CD4-positive, alpha-beta T cell (primary cell): ENCODE measurements at places on chromosomes 1 and 21.
A peak's percentile ranks its signal among the peaks of the same experiment; 100 is the strongest.

DNA sequence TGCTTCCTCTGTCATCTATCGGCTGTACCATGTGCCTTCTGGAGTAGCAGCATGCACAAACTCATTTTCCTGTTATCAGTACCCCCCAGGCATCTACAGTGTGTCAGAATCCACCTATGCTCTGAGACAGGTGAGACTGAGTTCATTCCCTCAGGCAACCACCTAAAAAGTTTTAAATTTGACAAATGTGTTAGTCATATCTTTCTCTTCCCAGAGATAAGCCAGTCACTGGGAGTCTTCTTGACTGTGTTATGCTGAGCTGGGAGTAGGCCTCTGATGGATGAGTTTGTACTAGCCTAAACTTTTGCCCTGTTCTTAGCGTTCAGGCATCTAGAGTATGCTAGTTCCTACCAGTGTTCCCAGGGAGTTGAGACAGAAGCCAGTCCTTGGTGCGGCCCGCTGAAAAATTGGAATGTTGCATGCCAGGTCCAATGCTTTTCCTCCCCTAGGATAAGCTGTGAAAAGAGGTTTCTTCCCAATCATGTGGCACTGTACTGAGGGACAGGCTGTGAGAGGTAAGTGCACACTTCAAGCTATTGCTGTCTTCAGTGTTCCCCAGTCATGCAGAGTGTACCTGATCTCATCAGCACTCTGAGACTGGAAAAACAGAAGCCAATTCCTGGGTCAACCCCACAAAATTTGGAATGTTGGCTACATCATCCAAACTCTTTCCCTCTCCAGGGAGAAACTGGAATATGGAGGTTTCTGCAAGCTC lies 1202.3 kb downstream of the NCAM2 start:
- DNase-seq: no peak

DNA sequence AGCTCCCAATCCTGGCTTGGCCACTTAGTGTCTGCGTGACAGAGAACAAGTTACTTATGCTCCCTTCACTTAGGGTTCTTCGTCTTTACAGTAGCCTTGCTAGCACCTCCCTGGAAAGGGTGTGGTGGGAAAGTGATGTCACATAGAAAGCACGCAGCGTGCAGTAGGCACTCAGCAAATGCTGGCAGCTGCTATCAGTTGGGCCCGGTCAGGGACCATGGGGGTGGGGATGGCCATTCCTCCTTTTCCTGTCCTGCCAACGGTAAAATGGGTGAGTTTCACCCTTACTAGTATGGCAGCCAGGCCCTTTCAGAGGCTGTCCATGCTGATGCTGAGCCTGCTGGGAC lies 6.2 kb upstream of the KCNA10 start:
- DNase-seq: no peak

GRCh38 chr1:198929961-198930599 lies 291.2 kb downstream of the PTPRC start:
- no peak for DNase-seq

- no peak for DNase-seq
These were observed 18.9 kb downstream of the EPB41 start for GRCh38 chr1:28933277-28933676.

DNA sequence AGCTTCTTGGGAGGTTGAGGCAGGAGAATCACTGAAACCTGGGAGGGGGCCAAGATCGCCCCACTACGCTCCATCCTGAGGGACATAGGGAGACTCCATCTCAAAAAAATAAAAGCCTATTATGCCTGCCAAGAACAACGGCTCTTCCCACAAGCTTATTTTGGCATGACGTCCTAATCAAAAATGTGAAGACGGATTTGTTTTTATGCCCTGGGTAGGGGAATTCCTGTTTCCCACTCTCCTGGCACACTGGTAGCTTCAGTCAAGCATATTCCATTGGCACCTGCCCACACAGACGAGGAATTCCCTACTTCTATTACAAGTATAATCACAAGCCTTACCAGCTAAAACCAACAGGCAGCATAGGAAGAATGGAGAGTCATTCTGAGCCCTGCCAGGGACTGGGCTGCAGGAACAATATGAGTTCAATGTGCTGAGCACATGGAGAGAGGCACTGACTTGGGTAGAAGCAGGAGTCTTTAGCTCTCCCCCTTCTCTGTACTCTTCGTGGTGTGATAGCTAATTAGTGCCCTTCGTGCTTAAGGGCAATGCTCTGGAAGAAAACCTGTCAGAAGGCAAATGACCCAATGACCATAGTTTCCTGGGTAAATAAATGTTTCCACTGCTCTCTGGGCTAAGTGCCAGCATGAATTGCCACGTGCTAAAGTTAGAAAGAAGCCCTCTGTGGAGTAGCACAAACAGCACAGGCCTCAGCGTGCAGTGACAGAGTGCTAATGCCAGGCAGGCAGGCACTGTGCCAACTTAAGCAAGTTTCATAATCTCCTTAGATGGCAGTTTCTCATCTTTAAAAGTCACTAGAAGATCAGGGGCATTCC lies 16.8 kb downstream of the TNFSF4 start:
- DNase-seq: no peak

DNA sequence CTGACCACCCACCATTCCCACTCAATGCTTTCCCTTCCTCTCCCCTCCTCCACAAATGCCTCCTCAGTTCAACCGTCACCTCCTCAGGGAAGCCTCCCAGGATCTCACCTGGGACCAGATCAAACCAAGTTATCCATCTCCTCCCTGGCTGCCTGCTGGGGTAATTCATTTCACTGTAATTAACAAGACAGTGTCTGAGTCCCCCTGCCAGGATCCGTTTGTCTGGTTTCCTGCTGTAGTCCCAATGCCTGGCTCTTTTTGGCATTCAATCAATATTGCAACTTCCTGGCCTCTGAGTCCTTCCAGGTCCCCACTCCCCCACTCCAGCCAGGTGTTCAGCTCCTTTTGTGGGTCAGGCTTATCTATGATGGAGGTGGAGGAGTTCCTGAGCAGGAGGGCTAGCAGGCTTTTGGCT lies 687.7 kb downstream of the PTPRU start:
- no peak for DNase-seq

DNA sequence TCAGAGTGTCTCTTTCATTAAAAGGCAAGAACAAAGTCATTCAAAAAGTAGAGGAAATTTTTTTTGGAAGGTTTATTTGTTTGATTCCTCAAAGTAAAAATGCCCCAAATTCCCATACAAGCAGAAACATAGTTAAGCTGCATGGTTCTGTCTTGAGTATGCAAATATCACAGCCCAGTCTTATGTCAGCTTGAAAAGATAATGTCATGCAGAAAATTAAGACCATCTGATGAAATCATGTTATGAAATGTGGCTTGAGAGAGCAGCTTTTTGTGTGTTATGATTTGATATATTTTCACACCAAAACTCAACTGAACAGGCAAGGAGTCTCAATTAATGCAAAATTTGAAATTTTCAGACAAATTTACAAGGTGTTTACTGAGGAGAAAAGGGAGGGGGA lies 411.0 kb downstream of the LMO4 start:
- no peak for DNase-seq

DNA sequence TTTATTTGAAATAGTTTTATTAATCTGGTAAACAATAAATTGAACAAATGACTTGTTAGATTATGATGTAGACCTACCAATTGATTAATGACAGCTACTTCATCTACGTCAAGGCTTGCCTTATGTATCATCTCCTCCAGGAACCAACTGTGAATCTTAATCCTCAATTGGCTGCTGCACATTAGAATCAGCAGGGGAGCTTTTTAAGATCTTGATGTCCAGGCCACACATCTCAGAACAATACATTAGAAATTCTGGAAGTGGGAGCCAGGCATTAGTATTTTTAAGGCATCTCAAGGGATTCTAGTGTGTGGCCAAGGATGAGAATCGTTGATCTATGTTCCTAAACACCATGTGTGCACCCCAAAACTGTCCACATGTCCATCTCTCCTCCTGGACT lies 52.0 kb upstream of the LYPLAL1 start:
- DNase-seq: no peak

DNA sequence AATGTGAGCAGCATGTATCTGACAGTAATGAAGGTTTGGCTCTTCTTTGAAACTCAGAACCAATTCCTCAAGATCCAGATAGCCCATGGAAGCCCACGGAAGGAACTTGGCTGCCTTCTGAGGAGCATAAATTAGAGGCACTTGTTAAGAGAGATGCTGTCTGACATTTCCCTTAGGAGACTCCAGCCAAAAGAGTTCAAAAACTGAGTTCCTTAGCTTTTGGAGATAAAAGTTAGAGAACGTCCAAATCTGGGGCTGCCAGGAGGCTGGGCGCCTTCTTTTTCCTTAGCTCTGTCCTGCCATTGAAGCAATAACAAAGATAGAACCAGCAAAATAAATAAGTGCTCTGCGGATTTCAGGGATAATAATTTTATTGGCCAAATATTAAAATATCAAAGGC lies 439.6 kb upstream of the USP24 start:
- DNase-seq: no peak

- peak; percentile 54 for DNase-seq
These were observed 1.3 kb downstream of the ARL8A start for GRCh38 chr1:202143011-202143767.

DNA sequence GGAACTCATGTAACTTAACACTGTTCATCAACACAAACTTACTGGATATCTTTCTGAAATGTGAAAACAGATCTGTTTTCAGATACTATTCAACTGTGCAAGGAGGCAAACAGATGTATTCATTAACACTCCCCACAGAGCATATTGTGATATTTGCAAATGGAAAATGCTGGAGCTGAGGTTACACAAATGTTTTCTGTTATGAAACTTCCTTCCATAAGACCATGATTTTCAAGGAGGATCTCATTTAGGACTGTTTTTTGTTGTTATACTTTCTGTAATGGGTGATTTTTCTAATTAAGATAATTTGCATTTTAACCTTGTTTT lies 56.1 kb downstream of the GABPA start:
- DNase-seq: no peak

- DNase-seq: no peak
These were observed 49.6 kb downstream of the ABCA4 start for GRCh38 chr1:94071391-94071790.

DNA sequence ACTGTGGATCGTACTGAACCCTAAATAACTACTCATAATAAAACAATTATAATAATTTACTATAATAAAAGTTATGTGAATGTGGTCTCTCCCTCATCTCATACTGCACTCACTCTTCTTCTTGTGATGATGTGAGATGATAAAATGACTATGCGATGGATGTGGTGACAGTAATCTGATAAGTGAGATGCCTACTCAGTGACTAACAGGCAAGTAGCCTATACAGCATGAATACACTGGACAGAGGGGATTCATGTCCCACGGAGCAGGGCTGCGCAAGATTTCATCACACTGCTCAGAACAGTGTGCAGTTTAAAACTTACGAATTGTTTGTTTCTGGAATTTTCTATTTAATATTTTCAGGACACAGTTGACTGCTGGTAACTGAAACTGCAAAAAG lies 304.0 kb downstream of the DUSP10 start:
- DNase-seq: no peak

- no peak for DNase-seq
These were observed 29.4 kb downstream of the CLDN14 start for GRCh38 chr21:36450511-36450910.

- no peak for DNase-seq
These were observed 10.1 kb downstream of the PTGFRN start for GRCh38 chr1:116919802-116920201.

- no peak for DNase-seq
These were observed 15.4 kb downstream of the AHDC1 start for GRCh38 chr1:27588256-27589232.

DNA sequence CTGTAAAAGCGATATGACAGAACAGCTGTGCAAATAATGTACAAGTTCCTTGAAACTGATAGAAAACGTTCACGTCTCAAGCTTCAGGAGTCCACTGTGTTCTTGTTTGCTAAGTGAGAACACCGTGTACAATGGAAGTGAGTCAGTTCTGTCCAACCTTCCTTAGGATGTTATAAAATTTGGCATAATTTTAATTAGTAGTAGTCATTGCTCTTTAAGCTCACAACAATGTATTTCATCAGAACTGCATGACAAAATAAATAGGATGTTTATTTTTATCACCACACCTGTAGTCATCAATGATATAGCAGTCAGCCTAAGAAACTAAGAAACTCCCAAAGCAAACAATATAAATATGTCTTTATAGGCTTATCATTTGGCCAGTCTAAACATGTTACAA lies 53.0 kb downstream of the RGS2 start:
- DNase-seq: no peak

DNA sequence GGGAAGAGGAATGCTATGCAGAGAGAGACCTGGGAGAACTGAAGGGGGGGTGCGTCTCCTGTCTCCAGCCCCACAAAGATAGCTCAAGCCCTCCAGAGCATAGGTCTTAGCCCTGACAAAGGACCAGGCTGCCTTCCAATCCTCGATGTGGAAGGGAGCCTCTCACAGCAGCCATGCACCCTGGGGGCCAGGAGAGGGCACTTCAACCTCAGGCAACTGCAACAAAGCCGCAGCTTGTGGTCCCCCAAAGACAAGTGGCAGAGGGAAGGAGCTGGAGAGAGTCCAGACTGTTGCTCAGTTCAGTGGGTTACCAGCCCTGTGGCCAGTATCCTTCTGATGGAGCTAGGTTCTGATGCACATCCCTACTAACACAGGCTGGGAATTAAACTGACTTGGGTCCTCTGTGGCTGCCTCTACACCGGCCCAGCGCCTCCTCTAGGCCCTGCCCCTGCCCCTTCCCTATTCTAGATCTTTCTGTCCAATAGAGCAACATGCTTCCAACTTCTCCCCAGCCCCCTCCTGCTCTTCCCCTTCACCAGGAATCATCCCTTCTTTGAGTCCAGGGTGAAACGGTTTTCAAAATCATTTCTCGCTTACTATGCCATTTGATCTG lies 100.7 kb upstream of the SPATA6 start:
- DNase-seq: no peak

- no peak for DNase-seq
These were observed 97.0 kb downstream of the COQ8A start for GRCh38 chr1:227037121-227037520.

DNA sequence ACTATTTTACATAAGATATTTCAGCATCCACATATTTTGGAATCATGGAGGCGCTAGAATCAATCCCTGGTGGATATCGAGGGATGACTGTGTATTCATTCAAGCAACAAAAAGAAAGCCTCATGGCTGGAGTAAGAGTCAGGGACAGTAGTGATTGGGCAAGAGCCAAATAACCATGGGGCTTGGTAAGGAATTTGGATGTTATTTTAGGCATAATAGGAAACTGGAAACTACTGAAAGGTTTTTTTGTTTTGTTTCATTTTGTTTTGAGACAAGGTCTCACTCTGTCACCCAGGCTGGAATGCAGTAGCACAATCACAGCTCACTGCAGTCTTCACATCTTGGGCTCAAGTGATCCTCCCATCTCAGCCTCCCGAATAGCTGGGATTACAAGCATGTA lies 33.8 kb upstream of the EYA3 start:
- no peak for DNase-seq

- DNase-seq: no peak
These were observed 794 bp downstream of the NID1 start for GRCh38 chr1:236063919-236064673.

- DNase-seq: no peak
These were observed 172.8 kb downstream of the ACTL8 start for GRCh38 chr1:17927952-17928351.

DNA sequence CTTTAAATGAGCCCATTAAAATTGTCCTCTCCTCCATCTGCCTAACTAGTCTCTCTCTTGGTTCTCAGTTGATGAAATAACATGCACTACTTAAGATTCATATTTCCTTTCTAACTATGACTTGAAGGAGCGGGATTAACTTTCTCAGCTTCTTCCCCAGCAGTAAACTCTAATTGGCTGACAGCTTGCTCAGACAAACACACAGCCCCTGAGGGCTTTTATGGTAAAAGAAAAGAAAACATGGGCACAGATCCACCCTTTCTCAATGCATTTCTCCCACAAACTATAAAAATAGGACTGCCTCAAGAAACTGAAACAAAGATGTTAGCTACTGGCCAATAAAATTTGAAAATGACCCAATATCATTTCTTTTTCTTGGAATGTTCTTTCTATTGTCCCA lies 703.1 kb downstream of the ADGRL2 start:
- DNase-seq: no peak
